ENCODE measurements at places on chromosomes 2 and 18.

DNA sequence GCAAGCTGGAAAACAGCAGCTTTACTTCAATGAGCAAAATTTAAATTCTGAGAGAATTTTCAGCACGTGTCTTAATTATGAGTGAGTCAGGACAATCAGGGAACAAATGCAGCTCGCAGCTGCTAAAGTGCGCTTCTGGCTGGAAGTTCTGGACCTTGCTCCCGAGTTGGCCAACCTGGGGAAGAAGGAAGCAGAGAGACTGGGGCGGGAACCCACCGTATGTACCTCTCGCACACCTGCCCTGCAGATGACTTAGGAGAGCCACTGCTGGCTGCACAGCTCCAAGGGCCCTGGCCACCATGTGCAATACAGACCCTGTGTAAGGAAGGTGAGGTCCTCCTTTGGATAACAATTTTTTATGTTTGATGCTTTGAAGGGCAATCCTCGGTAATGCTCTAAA is 42.4 kb downstream of the REEP1 start:
- DNase-seq: no peak

GRCh38 chr2:123468071-123468470 is 557.0 kb upstream of the CNTNAP5 start:
- no peak for DNase-seq

- no peak for DNase-seq
Observed at GRCh38 chr2:42480402-42480801, 13.4 kb downstream of the KCNG3 start.

- no peak for DNase-seq
Observed at GRCh38 chr2:56376699-56377665, 193.2 kb downstream of the CCDC85A start.
